ENCODE measurements at places on chromosomes 2 and 18. TPM values are rescaled to one million over a fixed set of nuclear protein-coding genes. Genes with fewer than 3 reads are reported as not detected.

- DNase-seq: no peak
Measured at GRCh38 chr18:51151568-51152511, 45.6 kb downstream of the MEX3C start.

GRCh38 chr18:63148449-63149301, 170.9 kb downstream of the BCL2 start:
- DNase-seq: peak; percentile 90

DNA sequence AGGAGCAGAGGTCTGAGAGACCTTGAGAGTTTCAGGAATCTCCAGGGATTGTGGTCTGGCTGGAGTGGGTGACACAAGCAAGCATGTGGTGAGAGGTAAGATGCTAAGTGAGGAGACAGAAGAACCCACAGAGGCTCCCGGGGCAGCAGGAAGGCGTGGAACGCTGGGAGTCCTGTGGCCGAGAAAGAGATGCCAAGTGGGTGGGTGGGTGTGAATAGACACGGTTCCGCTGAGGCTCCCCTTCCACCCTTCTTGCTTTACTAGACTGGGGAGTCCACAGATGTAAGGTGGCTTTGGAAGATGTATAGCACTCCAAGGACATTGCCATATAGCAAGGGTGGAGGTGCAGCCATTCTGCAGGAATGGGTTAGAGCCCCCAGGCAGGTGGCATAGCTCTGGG, 4.2 kb downstream of the TEX51 start:
- no peak for DNase-seq

DNA sequence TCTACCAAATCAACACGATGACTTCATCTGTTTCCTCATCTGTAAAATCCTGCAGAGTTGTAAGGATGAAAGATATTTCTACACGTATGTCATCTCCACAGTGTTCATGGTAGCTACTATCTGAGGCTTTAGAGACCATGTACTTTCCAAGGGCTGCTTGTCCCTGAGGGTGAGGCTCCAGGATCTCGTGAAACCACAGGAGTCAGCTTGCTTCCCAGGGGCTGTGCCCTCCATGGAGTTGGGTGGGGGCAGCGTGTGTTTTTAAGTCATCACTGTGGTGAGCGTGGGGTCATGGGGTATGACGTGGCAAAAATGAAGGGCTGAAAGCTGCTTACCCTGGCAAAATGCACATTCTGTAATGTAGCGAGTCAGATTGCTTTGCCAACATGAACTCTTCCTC, 81.6 kb downstream of the ASAP2 start:
- DNase-seq: peak; percentile 94

DNA sequence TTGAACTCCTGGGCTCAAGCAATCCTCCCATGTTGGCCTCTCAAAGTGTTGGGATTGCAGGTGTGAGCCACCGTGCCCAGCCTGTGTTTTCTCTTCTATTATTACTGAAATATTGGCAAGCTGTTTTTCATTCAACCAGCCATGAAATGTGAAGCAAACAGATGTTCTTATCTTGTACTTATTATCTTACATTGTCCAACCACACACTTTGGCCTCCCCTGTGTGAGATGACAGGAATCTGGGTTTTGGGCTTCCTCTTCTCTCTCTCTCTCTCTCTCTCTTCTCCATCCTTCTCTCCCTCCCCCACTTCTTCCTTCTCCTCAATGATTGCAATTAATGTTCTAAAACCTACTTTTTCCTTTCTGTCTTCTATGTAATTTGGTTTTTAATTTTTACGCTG, 33.1 kb downstream of the RAMP1 start:
- DNase-seq: no peak

- peak; percentile 4 for DNase-seq
Measured at GRCh38 chr2:98669675-98670074, 61.3 kb downstream of the MGAT4A start.

DNA sequence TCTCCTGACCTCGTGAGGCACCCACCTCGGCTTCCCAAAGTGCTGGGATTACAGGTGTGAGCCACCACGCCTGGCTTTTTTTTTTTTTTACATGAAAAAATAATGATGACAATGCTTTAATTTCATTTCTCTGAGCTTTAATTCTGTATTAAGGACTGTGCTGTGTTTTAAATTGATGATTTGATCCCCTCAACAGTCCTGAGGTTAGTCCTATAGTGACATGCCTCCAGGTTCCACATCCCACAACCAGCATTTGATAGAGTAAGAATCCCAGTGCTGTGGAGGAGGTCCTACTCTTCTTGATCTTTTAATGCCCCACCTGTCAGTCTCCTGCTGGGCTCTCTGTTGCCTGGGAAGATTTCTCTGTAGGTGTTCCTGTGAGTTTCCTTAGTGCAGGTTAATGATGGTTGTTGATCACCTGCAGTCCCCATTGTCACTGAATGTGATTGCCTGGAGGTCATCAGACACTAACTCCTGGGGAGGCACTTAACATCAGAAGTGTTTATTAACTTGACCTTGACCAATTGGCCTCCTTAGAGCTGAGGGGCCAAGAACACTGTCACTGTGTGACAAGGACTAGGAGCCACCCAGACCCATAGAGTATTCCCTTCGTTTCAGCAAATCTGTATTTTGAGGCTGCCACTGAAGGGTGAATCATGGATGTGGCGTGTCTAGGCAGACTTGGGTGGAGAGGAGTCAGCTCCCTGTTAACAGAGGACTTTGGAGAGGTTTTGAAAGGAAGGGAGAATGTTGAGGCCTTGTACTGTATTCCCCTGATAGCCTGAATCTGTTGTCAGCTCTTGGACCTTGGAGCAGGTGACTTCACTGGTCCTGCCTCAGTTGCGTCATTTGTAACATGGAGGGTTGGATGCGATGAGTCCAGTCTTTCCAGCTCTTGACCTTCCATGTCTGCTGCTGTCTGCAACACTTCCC, 11.5 kb downstream of the ASAP2 start:
- no peak for DNase-seq

DNA sequence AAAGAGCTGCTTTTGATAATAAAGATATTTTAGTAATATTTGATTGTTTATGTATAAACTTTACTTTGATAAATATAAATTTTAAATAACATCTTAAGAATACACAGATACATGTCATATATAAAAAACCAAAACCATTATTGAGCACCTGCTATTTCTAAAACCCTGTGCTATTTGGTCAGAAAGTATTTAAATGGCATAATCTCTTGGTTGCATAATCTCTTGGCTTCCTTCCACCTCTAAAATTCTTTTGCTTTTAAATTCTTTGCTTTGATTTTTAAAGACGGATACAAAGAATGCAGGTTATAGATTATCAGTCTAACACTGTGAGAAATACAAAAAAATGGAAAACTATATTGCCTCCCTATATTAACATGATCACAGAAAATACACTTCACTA, 36.9 kb downstream of the ACMSD start:
- DNase-seq: peak; percentile 11

DNA sequence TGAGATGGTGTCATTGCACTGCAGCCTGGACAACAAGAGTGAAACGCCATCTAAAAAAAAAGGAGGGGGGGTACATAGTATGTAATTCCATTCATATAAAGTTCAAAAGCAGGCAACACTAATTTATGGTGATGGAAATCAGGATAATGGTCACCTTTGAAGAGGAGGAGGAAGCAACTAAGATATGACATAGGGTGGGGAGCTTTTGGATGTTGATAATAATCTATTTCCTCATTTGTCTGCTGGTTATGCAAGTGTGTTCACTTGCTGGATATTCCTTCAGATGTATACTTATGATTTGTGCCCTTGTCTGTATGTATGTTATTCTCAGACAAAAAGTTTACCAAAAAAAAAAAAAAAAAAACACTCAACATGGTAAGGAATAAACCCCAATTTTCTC, 28.6 kb upstream of the ATIC start:
- no peak for DNase-seq

GRCh38 chr2:32161296-32161695, 4.4 kb upstream of the SLC30A6 start:
- DNase-seq: no peak

GRCh38 chr2:32453242-32454062, 96.6 kb downstream of the BIRC6 start:
- peak; percentile 22 for DNase-seq

DNA sequence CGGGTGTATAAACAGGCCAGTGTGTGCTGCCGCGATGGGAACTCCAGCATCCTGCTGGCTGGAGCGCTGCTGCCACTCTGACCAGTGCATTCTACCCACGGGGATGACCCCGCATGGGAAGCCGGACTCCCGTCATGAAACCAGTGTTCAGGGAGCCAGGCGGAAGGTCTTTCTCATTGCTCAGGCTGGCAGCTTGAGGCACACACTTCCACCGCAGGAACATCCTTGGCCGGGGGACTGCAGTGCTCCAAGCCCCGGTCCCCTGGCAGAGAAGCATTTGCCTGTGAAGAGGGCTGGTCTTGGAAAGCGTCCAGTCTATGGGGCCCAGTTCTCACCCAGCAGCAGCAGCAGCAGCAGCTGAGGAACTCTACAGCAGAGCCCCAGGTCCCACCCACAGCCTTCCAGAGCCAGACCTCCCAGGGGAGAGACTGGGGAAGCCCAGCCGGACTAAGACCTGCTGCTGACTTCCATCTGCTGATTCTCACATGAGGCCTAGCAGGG, 235.9 kb downstream of the KLHL29 start:
- DNase-seq: peak; percentile 50

- DNase-seq: peak; percentile 83
Measured at GRCh38 chr2:173441222-173441621, 86.5 kb downstream of the CDCA7 start.

The UPP2 gene
- not detected for total RNA-seq

- DNase-seq: no peak
Measured at GRCh38 chr2:43317680-43318079, 91.3 kb upstream of the ZFP36L2 start.

DNA sequence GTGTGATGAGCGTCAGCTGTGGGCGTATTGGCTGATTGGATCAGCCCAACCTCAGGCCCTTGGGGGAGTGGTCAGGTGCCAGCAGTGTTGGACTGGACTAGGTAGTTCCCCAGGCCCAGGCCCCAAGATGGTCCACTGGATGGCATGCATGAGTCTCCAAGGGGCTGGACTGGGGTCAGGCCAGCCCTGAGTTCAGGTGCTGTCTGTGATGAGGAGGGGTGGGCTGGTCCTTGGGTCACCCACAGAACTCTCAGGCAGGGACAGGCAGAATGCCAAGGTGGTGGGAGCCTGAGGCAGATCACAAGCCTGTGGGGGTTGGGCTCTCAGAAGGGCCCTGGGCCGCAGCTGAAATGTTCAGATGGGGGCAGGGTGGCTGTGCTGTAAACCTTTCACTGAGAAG, 59.5 kb upstream of the THUMPD2 start:
- DNase-seq: no peak

- no peak for DNase-seq
Measured at GRCh38 chr2:155456222-155456621, 757.7 kb downstream of the KCNJ3 start.

The VPS4B gene
- total RNA-seq: 48.0 TPM

GRCh38 chr2:176407706-176408105, 138.5 kb downstream of the MTX2 start:
- no peak for DNase-seq

DNA sequence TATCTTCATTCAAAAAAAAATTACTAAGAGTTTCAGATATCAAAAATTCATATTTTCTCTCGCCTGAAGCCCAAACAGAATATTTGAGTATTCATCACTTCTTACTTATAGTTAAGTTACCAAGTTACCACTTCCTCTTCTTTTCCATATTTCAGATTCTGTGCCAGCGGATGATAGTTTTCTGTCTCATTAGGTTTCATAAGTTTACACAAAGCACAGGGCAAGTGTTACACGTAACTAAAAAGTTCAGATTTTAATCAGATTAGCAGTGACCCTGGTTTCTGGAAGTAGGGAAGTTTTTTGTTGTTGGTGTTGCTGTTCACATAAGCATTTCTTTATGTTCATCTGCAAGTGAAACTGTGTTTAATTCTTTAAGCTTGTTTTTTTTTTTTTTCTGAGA, 10.2 kb downstream of the AFTPH start:
- DNase-seq: no peak

The COL5A2 gene
- total RNA-seq: 253 TPM

GRCh38 chr2:41965173-41965908, 82.5 kb upstream of the PKDCC start:
- no peak for DNase-seq

DNA sequence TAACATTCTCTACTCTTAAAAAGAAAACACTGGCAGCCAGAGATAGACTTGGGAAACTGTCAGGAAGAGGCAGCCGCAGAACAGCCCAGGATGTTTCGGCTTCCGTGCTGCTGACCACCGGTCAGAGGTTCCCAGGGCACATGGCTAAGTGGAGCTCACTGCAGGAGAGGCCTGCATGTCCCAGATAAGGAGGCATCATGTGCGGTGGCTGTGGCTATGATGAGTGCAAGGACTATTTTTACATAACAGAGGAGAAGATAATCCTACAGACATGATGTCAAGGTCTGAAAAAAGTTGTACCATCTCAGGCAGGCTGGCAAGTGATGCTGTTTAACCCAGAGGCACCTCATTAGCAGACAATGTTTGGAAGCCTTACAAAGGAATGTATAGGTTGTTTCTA, 252.3 kb downstream of the CYRIA start:
- DNase-seq: no peak

DNA sequence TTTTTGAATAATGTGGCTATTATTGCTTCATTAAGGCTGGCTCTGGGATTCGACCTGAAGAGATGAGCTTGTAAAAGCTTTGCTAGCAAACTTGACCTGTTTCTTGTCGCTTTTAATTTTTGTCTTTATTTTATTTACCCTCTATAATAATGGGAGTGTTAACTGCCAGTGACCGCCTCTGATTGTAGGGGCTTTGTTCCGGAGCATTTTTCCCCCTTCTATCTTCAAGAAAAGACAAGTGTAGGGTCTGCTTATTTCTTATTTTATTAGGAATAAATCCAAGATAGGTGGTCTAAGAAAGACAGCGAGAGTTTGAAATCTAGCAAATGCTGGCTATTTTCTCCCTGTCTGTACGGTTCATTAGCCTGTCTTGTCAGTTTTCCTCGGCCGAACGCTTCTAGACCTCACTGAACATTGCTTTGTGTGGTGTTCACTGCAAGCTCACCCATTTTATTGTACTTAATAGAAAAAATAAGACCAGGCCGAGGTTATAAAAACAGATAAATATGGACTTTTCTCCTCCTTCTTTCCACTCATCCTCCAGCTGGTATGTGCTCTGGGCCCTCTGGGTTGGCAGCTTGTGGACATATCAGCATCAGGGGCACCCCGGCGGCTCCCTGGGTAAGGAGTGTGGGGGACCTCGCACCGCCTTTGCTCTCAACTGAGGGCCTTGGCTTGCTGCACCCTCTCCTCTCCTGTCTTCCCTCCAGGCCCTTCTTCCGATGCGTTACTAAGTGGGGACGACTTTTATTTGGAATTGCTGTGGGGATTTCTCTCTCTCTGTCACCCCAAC, 8.5 kb downstream of the MEIS1 start:
- DNase-seq: no peak

DNA sequence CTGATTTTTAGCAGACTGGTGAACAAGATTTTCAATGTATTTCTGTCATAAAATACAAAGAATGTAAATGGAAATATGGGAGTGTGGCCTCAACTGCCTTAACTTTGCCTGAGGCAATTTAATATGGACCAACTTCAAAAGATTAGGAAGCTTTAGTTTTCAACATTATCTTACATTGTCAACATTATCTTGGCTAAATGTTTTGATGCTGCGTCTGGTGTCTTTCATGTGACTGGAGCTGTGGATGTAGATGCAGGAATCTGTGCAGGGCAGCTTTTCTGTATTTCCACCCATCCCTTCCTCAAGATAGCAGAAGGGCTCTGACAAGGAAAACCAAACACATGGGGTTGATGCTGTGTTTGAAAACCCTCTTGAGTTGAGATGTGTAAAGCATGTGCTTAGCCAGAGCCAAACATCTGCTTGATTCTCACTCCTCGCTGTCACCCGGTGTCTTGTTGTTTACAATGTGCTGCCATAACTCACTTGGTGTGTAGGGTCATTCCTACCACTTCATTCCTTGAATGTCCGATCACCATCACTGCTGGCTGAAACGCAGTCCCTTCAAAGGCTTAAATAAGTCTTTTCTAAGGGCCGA, 33.0 kb downstream of the COPS8 start:
- DNase-seq: peak; percentile 45
